ENCODE measurements at places on chromosomes 1 and 21.
A peak's percentile ranks its signal among the peaks of the same experiment; 100 is the strongest.

- DNase-seq = no peak
Measured at GRCh38 chr1:182087719-182088350, 26.3 kb upstream of the ZNF648 start.

GRCh38 chr1:109078317-109078716, 2.5 kb upstream of the TAF13 start:
- no peak for DNase-seq

DNA sequence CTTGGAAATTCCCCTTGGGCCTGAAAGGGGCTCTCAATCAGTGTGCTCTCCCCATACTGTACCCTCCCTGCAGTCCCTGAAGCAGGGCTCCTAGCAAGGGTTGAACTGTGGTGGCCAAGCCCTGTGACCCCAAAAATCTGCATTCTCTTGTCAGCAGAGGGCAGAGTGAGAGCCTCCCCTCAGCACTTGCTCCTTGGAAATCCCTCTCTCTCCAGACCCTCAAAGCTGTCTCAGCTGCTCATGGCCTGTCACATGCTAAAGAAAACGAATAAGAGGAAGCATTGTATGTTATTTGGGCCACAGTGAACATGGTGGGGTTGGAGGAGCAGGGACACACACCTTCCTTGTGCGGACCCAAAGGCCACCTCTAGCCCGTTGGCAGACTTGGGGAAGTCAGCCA, 47.2 kb upstream of the SYNC start:
- no peak for DNase-seq

- DNase-seq = no peak
Measured at GRCh38 chr21:34938089-34938764, 110.9 kb downstream of the RUNX1 start.

- DNase-seq = no peak
Measured at GRCh38 chr1:232969799-232970198, 19.4 kb downstream of the NTPCR start.

DNA sequence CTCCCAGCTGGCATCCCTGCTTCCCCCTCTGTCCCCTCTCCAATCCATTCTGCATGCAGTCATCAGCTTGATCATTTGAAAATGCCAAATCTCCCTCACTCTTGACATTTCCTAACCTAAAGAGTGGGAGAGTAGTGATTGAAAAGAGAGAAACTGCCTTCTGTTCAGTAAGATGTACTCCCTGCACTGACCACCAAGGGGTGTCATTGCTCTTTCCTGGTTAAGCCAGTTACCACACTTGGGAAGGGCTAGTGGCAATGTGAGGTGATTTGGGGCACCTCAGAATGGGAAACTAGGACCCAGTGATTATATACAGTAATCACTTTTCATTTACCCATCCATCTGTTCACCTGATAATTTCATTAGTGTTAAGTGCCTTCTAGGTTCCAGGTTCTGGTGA, 6.9 kb upstream of the TMEM269 start:
- DNase-seq = no peak

- DNase-seq = no peak
Measured at GRCh38 chr1:97050506-97050905, 328.9 kb downstream of the PTBP2 start.

DNA sequence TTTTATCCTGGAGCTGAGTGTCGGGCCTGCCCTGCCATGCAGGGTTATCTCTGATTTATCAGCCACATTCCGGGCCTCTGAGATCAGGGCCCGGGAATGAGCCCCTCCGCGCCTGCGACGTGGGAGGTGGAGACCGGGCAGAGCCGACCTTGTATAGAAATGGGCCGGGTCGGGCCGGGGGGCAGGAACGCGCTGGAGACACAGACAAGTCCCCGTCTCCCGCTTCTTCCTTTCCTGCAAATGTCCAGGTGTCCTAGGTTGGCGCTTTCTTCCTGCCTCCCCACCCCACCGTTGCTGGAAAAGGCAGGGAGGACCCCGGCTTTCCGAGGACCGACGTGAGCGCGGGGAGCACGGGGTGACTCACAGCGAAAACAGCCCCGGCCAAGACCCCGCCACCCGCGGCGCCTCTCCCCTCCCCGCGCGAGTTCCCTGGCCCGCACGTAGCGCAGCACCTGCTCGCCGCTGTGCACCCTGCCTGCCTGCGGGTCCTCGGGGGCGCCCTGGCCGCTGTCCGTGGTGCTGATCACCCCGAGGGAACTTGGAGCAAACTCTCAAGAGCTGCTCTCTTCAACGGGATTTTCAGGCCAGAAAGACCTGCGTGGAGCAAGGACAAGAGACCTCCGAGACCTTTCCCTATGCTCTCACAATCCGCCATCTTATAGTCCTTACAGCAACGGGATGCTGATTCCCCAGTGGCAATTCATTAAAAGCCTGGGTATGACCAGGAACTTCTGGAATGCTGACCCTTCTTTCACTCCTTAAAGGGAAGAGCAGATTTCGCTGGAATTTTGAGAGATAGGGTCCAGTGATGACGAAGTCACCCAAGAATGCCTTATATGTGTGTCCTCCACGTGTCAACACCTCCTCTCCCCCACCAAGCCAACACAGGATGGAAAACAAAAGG, 475 bp upstream of the NPPB start:
- DNase-seq = peak; percentile 35

GRCh38 chr21:45507888-45508508, 34.2 kb downstream of the SLC19A1 start:
- no peak for DNase-seq

DNA sequence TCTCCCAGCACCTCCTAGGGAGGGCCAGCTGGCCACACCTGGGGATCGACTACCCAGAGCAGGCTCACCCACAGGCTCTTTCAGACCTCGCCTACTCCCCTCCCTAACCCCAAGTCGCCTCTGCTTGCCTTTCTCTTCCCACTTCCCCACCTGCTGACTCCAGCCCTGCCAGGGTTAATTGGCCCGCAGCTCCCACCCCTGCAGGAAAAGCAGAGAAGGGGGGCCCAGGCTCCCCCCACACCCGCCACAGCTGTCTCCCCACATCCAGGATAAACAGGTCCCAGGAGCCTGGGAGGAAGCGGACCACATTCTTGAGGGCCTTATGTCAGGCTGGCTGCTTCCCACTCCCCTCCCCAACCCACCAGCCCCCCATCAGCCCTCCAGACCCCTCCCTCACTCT, 45.0 kb downstream of the TAS1R2 start:
- DNase-seq = no peak

DNA sequence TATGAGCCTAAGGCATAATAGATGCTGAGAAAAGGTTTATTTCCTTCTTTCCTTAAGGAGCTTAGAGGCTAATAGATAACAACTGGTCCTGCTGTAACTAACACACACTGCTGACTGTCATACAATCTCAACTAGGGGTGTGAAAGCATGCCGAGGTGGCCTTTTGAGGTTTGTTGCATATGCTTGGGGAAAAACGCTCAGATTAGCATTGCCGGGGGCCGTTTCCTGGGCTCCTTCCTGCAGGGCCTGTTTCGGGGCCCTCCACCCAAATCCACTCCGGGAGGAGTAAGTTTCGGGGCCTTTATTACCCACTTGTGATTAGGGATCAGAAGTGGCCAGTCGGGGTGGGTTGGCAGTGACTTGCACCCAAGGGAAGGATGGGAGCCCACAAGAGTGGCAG, 27.2 kb upstream of the RCSD1 start:
- no peak for DNase-seq

GRCh38 chr1:233945573-233945972, 41.1 kb downstream of the SLC35F3 start:
- DNase-seq = no peak

- DNase-seq = no peak
Measured at GRCh38 chr1:241838897-241839296, 9.1 kb upstream of the EXO1 start.

DNA sequence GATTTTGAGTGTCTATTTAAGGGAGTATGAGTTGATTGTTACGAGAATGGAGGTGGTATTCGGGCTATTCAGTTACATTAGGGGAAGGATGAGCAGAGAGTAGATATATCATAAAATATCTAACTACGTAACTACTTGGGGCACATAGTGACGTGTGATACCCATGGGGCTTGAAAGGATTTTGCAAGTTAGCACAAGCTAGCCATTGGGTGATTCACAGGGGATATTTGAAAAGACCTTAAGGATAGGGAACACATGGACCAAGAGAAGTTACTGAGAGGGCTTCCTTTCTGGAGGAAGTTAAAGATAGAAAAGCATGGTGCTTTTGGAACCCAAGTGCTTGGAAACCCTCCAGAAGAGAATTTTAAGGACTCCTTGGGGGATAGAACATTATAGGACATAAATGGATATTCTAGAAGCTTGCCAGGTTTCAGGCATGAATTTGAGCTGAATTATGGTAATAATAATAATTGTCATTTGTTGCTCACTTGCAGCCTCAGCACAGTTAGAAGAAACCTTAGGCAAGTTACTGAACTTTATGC, 5.4 kb downstream of the DISP1 start:
- no peak for DNase-seq

DNA sequence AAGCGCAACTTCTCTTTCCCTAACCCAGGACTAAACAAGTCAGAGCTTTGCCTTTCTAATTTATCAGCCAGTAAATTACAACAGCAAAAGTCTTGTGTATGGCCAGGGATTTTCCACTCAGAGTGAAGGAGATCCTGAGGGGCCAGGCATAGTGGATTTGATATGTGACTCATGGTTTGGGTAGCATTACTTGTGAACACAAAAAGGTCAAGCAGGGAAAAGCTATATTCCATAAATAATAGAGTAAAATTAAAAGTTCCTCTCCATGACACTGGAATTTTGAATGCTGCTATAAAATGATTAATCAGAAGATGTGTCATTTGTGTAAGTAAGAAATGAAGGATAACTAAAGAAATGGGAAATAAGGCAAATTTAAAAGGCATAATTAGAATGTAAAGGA, 284.8 kb downstream of the HLX start:
- DNase-seq = no peak

- peak; percentile 76 for DNase-seq
Measured at GRCh38 chr1:112390775-112391602, 5.0 kb upstream of the CTTNBP2NL start.

- DNase-seq = no peak
Measured at GRCh38 chr1:167878372-167879160, 35.4 kb downstream of the ADCY10 start.

- DNase-seq = no peak
Measured at GRCh38 chr1:41954533-41954944, 35.8 kb upstream of the HIVEP3 start.

DNA sequence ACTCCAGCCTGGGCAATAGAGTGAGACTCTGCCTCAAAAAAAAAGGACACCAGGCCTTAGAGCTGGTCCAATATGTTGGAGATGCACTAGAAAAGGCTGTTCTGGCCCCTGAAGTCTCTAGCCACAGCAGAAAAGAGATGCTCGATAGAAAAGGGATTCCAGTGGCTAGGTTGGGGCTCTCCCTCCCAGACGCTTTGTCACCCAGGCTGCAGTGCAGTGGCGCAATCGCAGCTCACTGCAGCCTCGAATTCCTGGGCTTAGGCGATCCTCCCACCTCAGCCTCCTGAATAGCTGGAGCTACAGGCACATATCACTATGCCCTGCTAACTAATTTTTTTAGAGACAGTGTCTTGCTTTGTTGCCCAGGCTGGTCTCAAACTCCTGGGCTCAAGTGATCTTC, 18.2 kb downstream of the PDZK1 start:
- no peak for DNase-seq

- no peak for DNase-seq
Measured at GRCh38 chr1:94871031-94871430, 50.9 kb downstream of the SLC44A3 start.

DNA sequence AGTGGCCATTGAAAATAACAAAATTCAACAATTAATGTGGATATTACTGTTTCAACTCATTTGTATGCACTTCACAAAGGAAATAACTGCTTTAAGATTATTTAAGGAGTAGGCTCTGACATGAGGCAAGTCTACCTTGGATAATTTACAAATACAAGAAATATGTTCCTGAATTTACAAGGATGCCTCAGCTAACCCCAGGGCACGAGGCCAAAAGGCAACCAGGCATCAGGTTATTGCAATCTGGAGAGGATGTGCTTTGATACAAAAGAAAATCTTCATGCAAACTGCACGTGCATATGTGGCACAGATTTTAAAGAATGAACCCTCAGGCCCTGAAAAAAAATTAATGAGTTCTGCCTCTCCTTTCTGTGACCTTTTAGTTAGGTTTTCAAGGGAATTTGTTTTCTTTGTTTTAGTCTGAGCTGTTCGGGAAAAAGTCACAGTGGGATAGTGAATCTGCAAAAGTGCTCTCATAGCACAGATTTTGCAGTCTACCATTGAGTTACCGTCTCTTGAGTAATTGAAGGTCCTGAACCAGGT, 1304.2 kb upstream of the ADGRL4 start:
- no peak for DNase-seq

DNA sequence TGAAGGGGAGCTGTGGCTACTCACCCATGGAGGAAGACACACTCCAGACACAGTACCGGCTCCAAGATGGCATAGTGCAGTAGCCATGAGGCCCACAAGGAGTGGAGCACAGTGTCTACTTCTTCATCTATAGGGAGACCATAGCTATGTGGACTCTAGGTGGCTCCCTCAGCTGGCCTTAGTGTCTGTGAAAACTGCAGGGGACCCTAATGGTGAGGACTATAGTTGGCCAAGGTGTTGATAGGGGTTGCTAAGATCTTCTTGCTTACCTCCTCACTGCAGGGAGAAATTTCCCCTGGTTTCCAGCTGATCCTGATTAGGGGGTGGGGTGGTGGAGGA, 58.9 kb downstream of the DIPK1A start:
- DNase-seq = no peak

- DNase-seq = no peak
Measured at GRCh38 chr1:181592255-181592859, 109.0 kb downstream of the CACNA1E start.

DNA sequence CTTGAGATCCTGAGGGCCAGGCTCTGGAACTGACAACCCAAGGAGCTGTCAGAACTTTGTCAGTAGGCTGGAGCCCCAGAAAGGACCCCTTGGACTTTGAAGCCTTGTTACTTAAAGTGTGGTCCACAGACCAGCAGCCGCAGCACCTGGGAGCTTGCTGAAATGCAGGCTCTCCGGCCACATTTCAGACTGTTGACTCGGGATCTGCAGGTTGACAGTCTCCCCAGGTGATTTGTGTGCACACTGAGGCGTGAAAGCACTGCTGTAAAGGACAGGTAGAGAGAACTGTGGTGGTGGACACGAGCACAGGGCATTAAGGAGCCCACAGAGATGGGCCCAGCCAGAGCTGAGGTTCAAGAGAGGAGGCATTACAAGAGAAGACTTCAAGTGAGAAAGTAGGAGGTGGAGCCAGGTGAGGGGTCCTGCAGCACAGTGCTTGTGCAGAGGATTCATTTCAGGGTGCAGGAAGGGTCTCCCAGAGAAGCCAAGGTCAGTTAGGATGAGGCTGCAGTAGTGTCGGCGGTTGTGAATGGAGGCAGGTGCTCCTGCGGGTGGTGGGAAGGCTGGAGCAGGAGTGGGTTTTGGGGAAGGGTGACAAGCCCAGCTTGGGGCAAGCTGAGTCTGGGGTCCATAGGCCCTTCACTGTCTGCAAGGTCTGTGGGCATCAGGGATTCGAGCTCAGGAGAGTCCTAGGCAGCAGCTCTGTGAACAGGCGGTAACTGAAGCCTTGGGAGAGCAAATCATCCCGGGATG, 4.6 kb downstream of the HYI start:
- DNase-seq = no peak

- DNase-seq = no peak
Measured at GRCh38 chr1:81452693-81453366, 347.9 kb upstream of the ADGRL2 start.

GRCh38 chr1:234538930-234539649, 60.1 kb upstream of the TARBP1 start:
- DNase-seq = no peak

GRCh38 chr1:119008483-119009311, 20.6 kb upstream of the TBX15 start:
- DNase-seq = no peak

GRCh38 chr1:183804916-183805841, at the start of gene RGL1:
RGL1 (plus strand) TSS chr1:183805120; CDS start chr1:183805298, 178 bp downstream.
- peak; percentile 20 for DNase-seq

- no peak for DNase-seq
Measured at GRCh38 chr1:246147524-246148461, 359.3 kb downstream of the SMYD3 start.
